Progenitor cell of endocrine pancreas (in vitro differentiated cells): ENCODE measurements at places on chromosomes 12 and 14. TPM values are rescaled to one million over a fixed set of nuclear protein-coding genes. Genes with fewer than 3 reads are reported as not detected.

- no peak for DNase-seq
Measured at GRCh38 chr12:130053651-130054069, 108.6 kb upstream of the FZD10 start.

DNA sequence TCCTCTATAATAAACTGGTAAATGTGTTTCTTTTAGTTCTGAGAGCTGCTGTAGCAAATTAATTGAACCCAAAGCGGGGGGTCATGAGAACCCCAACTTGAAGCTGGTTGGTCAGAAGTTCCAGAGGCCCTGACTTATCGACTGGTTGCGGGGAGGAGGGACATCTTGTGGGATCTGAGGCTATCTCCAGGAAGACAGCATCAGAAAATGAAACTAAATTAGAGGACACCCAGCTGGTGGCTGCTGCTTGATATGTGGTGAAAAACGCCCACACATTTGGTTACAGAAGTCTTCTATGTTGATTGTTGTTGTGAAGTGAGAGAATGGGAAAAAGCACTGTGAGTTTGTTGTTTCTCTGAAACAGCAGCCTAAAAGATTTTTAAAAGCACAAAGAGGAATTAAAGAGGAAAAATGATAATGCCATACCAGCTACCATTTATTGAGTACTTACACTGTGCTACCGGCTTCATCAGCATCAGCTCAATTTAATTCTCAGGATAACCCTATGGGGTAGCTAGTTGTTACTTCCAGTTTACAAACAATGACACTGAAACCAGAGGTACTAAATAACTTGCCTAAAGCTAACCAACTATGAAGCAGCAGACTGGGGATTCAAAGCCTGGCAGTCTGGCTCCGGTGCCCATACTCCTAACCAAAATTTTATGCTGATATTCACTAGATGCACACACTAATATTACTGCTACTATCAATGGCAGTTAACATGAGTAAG lies 24.3 kb downstream of the DDX24 start:
- DNase-seq: no peak

- no peak for DNase-seq
Measured at GRCh38 chr14:99755068-99755405, 38.2 kb upstream of the EML1 start.

DNA sequence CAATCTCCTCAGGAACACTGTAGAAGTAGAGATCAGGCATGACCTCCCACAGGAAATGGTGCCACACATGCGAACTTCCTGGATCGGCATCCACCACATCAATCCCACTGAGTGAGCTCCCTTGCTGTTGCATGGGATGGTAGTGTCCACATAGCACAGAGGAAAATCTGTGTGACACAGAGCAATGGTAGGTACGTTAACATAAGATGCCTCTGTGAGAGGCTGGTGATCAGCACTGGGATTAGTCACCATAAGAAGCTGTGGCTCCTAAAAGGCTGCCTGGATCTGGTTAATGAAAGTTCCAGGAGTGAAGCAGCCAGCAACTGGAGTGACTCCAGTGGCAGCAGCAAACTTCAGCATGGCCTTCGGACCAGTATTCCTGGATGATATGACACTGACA lies 21.8 kb downstream of the WDHD1 start:
- DNase-seq: no peak

- DNase-seq: no peak
Measured at GRCh38 chr14:78746086-78746595, 576.0 kb downstream of the NRXN3 start.

DNA sequence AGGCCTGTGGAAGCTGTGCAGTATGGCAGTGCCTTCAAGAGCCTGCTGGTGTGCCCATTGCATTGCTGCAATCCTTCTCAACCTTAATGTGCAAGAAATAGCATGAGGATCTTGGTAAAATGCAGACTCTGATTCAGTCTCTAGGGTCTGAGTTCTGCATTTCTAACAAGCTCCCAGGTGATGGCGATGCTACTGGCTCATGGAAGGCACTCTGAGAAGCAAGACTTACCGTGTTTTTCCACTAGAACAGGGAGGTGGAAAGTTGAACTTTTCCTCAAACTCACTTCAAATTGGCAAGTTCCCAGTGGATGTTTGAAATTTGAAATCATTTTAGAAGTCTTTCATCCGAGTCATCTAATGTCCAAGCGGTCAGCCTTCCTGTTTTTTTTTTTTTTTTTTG lies 55.5 kb downstream of the MYRFL start:
- DNase-seq: no peak

GRCh38 chr14:90520326-90520725 lies 123.5 kb downstream of the CALM1 start:
- no peak for DNase-seq

DNA sequence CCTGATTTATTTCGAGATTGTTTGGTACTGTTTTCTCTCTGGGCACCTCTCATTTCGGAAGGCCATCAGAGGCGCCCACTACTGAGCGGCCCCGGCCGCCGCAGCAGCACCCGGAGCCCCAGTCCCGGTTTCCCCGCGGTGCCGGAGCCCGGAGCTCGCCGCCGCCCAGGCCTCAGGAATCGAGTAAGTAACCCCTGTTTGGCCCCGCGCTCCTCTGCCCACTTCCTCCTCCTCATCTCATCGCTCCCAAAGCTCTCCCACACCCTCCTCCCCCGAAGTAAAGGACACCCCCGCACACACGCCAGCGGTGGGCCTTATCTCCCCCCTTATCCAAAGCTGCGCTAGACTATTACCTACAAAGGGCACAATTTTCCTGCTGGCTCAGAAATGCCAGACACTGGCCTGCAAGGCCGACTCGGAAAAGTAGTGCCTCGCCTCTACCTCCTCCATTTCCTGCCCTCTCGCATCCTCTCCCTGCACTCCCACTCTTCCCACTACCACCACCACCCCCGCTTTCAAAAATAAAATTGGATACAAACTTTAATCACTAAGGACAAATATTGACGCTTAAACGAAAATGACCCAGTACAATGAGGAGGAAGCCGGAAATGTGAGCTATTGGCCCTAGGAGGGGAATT lies 637 bp upstream of the FOXG1 start:
- DNase-seq: no peak

GRCh38 chr14:91171291-91171690 lies 57.4 kb downstream of the DGLUCY start:
- DNase-seq: no peak

GRCh38 chr14:45084946-45085346 lies 1.0 kb downstream of the PRPF39 start:
- no peak for DNase-seq

DNA sequence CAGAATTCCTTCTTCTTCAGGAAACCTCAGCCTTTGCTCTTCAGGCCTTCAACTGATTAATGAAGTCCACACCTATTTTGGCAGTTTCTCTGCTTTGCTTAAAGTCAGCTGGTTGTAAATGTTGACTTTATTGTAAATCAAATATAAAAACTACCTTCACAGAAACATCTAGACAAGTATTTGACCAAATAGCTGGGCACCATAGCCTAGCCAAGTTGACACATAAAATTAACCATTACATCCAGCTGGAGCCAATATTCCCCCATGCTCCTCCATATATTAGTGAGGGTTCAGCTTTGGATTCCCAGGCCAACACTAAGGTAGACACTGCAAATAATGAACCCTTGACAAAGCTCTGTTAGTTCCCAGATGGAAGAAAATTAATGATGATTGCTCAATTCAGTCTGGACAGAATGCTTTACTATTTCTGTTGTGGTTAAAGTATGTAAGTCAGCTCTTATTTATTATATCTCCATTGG lies 125.5 kb downstream of the ZFP36L1 start:
- no peak for DNase-seq

DNA sequence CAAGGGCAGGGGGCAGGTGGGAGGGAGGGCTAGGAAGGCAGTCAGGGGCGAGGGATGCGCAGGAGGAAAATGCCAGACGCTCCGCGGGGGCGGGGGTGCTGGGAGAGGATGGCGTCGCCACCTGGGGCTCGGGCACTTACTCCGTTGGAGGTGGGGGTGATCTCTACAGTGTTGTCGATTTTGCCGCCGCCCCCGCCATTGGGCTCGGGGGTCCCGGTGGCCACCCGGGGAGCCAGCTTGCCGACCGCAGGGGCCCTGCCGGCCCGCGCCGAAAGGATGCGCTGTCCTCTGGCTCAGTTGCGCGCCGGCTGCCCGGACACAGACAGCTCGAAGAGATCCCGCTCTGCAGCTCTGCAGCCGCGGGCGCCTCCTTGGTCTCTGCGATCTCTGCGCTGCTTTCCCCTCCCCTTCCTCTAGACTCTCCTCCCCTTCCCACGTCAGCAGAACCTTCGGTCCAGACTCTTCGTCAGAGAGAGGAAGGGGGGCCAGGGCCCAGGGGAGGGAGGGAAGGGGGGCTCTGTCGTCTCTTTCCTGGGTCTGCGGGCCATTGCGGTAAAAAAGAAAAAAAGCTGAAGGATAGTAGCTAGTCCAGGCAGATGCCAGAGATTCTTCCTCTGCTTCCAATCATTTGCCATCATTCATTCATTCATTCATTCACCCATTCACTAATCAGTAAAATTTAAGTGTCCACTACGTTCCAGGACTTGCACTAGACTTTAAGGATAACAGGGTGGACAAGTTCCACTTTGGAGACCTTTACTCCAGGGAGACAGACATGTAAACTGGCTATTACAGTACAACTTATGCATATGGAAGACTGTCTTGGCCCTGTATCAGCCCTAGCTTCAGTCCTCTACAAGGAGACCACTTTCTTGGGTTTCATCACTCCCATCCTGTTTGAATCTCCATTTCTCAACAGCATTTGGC lies at the start of gene SLC22A17:
Gene SLC22A17, minus strand, starts transcription at position 382 of the 927 bp plus-strand sequence.
- peak; percentile 36 for DNase-seq

- DNase-seq: no peak
Measured at GRCh38 chr12:126509572-126509971, 1444.3 kb downstream of the AACS start.

DNA sequence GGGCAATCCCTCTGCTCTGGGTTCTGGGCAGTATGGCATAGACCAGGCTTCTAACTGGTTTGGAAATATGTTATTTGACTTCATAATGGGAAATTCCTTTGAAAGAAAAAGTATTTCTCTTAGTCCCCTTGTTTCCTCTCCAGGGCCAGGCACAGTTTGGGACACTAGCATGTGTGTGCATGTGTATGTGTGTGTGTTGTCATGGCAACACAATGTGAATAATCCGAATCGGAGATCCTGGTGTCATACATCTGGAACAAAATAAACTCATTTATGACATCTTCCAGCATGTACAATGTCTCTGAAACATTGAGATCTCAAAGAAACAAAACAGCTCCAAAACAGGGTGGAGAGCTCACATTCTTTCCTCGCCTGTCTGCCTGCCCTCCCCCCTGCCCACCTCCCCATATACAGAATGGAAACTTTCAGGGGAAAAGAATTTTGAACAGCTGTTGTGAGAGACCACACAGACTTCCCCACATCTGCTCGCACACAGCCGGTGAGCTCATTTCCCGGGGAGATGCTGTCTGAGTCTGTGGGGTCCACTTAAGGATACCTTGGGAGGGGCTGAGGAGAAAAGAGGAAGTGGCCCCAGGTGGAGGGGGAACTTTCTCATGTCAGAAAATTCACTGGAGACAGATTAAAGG lies 55.5 kb upstream of the PARP11 start:
- no peak for DNase-seq

DNA sequence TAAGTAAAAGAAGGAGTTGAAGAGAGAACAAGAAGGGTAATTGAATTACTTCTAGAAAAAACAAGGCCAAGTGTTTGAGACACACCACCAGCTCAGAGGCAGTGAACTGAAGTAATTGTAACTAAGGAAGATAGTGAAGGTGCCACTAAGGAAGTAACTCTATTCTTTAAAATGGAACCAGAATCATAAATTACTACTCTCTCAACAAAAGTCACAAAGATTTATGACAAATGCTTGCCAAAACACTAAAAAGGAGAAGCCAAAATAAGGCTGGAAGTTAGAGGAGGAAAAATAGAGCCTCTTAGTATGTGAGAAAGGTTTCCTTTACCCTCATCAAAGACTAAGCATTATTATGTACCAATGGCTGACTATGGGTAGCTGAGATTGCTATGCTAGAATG lies 208.5 kb downstream of the MDGA2 start:
- DNase-seq: no peak

DNA sequence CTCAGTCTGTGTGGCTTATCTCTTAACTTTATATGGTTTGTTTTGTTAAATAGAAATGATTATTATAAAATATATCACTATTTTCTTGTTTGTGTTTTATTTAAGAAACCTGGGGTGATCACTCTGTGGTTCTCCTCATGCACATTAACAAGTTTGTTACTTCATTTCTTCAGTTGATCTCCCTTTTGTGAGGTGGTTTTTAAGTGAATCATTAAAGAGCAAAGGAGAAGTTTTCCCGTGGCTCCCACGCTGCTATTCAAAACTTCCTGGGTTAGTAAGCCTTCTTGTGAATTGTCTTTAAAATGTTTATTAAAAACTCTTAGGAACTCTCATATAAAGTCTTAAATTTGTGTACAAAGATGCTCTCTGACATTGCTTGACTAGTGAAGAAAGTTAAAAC lies 11.8 kb downstream of the ADIPOR2 start:
- DNase-seq: no peak

GRCh38 chr14:106879241-106879640 lies 1352.9 kb downstream of the TMEM121 start:
- DNase-seq: no peak

DNA sequence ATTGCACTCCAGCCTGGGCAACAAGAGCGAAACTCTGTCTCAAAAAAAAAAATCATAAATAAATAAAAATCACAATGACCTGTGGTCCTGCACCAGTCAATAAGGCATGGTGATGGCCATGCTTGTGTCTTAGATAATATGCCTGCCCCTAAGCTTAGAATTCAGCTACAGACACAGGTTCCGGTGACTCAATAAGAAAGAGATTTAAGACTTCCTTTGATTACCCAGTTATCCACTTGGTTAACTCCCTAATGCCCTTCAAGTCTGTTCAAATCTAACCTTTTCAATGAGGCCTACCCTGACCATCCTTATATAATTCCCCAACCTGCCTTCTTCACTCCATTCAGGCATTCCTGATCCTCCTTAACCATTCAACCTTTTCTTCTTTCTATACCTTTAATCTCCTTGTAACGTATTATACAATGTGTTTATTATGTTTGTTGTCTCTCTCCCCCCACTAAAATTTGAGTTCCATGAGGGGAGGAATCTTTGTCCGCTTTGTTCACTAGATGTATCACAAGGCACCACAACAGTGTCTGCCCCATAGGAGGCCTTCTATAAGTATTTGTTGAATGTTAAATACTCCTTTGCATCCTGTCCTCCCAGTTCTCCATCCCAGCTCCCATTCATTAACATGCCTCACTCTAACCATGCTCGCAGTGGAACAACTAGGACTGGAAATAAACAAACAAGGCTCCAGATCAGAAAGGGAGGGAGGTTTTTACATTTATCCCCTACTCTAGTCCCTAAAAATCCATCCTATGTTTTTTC lies 8.9 kb downstream of the MAP4K5 start:
- DNase-seq: no peak

The NKX2-8 gene
- not detected in 2 replicates for total RNA-seq

The INHBC gene
- 0.16 TPM in 1 of 2 replicates, not detected in the other for total RNA-seq

The SYCP3 gene
- total RNA-seq: not detected in 2 replicates

The SSPN gene
- 2.1 and 2.8 TPM in 2 replicates for total RNA-seq

The AQP6 gene
- 0.29 TPM in 1 of 2 replicates, not detected in the other for total RNA-seq

The DPY19L2 gene
- total RNA-seq: 18.7 and 19.7 TPM in 2 replicates

The LTB4R gene
- total RNA-seq: 8.4 TPM in 2 replicates

The OTOGL gene
- 0.11 and 0.31 TPM in 2 replicates for total RNA-seq

The KRT85 gene
- total RNA-seq: not detected in 2 replicates

The PDZRN4 gene
- total RNA-seq: 0.11 and 0.12 TPM in 2 replicates

The FAM177A1 gene
- total RNA-seq: 43.7 and 46.2 TPM in 2 replicates
